ENCODE measurements at places on chromosomes 6 and 20. TPM values are rescaled to one million over a fixed set of nuclear protein-coding genes. Genes with fewer than 3 reads are reported as not detected.

DNA sequence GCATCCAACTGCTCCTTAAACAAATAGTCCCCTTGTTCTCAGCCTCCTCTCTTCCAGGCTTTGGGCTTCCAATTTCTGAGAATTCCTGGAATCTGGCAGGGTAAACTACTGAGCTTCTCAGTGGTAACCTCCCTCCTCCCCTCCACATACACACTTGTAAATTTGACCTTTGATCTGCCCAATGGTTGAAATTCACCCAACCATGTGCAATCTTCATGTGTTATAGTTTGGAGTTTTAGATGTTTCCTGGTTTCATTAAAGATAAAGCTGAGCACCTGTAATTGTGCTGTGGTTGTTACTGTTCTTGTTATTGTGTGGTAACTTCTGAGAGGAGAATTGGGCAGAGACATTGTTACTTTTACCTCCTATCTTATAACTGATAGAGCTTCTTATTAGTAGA, 328.4 kb downstream of the TPBG start:
- no peak for DNase-seq

DNA sequence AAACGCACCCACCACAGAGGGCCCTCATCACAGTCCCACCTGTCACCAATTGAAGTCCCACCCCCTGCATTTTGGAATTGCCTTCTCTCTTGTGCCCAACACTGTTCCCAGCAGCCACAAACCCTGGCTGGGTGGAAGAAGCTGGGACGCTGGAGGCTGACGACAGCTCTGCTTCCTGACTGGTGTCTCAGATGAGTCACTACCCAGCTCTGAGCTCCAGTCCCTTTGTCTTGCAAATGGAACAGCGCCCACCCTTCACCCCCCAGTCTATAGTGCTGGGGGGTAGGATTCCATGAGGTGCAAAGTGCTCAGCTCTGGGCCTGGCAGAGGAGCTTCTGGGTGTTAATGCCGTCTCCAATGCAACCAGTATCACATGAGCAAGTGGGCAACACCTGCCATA, 85.3 kb downstream of the DLGAP4 start:
- no peak for DNase-seq

Gene PRDM13
- not detected for total RNA-seq

DNA sequence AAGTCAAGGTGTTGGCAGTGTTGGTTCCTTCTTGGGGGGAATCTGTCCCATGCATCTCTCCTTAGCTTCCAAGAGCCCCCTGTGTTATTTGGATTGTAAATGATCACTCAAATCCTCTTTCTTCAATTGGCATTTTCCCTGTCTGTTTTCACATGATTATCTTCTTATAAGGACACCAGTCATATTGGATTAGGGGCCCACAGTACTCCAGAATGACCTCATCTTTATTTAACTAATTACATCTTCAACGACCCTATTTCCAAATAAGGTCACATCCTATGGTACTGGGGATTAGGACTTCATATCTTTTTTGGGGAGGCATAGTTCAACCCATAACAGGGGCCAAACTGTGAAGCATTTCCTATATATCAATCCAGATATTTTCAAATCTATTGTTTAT, 57.3 kb downstream of the PTPRA start:
- DNase-seq: no peak

Gene KCNQ5
- 3.9 TPM for total RNA-seq

- DNase-seq: no peak
Observed at GRCh38 chr6:97963193-97963592, 680.2 kb upstream of the MMS22L start.

Gene SYTL3
- total RNA-seq: 10.8 TPM

- DNase-seq: no peak
Observed at GRCh38 chr20:36599912-36600345, 5.7 kb upstream of the RAB5IF start.

Data from vagina (tissue), 2 donors.